Right ventricle myocardium superior (tissue), 1 donor: ENCODE measurements at places on chromosomes 3 and 15. TPM values are rescaled to one million over a fixed set of nuclear protein-coding genes. Genes with fewer than 3 reads are reported as not detected.
A peak's percentile ranks its signal among the peaks of the same experiment; 100 is the strongest.

GRCh38 chr3:113269661-113270060 lies 58.3 kb downstream of the BOC start:
- DNase-seq: no peak

DNA sequence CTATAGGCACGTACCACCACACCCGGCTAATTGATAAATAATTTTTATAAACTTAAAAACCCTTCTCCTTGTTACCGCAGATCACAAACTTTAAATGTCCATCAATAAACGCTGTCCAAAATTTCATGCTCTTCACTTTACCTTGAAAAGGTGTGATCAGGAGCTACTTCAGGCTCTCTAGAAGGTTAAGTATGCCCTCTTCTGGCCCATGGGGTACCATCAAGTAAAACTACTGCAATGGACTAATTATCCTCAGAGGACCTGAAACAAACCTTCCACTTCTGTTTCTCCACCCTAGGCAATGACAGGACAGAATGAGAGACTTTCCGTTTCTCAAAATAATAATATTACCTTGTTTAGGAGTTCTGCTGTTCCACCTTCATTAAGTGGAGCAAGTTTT lies 9.2 kb downstream of the LZTFL1 start:
- no peak for DNase-seq

DNA sequence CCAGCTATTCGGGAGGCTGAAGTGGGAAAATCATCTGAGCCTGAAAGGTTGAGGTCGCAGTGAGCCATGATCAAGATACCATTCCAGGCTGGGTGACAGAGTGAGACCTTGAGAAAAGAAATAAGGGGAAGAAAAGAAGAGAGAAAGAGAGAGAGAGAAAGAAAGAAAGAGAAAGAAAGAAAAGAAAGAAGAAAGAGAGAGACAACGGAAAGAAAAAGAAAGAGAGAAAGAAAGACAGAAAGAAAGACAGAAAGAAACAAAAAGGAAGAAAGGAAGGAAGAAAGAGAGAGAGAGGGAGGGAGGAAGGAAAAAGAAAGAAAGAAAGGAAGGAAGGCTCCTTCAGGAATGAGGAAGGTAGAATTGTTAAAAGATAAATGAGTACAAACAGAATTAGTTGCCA lies 84.5 kb downstream of the RPL22L1 start:
- no peak for DNase-seq

TMEM158 gene
- 0.48 TPM for total RNA-seq

GRCh38 chr3:24471486-24471885 lies 23.2 kb downstream of the THRB start:
- no peak for DNase-seq

DNA sequence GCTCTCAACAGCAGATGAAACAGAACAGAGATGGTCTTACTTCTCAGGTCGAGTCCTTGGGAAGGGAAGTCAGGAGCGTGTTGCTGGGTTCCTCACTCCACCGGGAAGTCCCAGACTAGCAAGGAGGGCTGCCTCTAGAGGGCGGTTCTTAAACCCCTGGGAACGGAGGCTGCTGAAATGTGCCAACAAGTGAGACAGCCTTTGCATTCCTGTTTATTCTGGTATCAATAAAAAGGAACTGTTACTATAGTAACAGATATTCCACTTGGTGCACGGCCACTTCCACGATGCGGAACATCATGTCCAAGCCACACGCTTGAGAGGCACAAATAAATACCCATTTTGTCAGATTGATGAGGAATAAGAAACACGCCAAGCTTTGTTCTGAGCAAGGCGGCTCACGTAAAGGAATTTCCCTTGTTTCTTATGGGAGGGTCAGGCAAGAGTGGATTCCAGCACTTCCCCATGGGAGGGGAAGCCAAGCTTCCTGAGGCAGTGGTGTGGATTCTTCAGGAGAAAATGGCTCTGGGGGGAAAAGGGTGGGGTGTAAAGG lies at the start of gene FAM107A:
FAM107A (minus strand) TSS at position 123 of the 553 bp plus-strand sequence. CDS start 7,531 bp downstream, outside the sequence.
- DNase-seq: peak; percentile 56

- no peak for DNase-seq
These were observed 110.2 kb downstream of the CMSS1 start for GRCh38 chr3:99927671-99928457.

DNA sequence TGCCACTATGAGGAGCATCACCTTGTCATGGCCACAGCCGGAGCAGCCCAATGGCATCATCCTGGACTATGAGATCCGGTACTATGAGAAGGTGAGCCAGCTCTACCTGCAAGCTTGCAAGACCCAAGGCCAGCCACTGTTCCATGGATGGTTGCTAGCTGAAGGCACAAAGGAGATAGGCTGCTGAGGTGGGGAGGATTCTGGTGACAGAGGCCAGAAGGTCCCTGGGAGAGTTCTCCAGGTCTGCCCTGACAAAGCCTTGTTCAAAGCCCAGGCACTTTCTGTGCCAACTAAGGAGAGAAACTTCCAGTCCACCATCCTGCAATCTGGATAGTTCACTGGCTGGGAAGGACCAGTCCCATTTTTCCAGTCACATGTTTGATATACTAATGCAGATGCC lies 359.1 kb downstream of the EPHB1 start:
- DNase-seq: no peak

ABHD14A gene
- 27.5 TPM for total RNA-seq

CTXN2 gene
- total RNA-seq: not detected

SCAANT1 gene
- total RNA-seq: not detected

- no peak for DNase-seq
These were observed 295.4 kb downstream of the SLC9A9 start for GRCh38 chr3:143552851-143553250.

THRB gene
- 24.1 TPM for total RNA-seq

GRCh38 chr15:95988574-95988887 lies 342.0 kb upstream of the NR2F2 start:
- DNase-seq: no peak

DNA sequence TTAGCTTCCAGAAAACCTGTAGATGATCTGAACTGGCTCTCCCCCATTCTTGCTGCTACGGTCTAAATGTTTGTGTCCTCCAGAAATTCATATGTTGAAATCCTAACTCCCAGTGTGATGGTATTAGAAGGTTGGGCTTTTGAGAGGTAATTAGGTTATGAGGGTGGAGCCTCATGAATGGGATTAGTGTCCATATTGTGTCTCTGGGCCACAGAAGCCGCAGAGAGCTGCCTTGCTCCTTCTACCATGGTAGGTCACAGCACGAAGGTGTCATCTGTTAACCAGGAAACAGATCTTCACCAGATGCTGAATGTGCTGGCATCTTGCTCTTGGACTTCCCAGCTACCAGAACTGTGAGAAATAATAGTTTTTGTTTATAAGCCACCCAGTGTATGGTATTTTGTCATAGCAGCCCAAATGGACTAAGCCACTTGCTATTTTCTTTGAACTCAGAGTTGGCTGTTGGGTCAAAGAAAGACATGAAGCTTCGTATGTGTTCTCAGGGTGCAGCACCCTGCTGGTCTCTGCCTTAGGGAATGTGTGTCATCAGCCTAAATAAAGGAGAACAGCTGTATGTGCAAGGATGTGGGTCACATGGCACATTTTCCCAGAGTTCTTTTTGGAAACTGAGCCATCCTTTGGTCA lies 317.5 kb upstream of the SLCO3A1 start:
- DNase-seq: no peak

CYP1A2 gene
- not detected for total RNA-seq

DNA sequence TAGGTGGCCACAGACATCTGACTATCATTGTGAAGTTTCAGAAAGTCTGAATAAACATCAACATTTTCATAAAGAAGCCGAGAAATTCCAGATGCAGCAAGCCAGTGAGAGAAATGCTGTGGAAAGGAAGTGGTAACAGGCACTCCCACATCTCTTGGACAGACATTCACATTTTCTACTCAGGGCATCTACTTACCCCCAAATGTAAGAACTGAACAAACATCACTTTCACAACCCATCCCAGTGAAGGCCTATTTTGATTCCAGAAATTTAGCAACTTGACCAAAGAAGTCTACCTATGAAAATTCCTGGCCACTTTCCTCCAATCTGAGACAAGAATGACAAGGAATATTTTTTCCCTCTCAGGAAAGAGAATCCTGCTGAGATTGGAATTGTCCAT lies 224.8 kb upstream of the DCBLD2 start:
- no peak for DNase-seq

DNA sequence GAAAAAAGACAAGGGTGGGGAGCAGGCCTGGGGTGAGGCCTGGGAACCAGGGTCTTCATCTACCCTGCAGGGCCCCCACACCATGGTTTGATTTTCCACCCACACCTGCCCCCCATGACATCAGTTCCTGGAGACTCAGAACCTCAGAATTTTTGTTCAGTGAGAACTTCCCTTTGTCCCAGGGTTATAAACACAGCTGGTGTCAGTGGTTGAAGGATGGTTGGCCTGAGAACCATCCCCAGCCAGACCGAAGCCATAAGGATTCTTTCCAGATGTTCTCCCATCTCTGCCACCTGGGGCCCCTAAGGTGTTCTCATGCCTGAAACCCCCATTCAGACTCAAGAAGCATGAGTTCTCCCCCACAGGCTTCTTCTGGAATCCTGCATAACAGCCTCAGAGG lies 16.6 kb downstream of the CCDC33 start:
- DNase-seq: no peak

DNA sequence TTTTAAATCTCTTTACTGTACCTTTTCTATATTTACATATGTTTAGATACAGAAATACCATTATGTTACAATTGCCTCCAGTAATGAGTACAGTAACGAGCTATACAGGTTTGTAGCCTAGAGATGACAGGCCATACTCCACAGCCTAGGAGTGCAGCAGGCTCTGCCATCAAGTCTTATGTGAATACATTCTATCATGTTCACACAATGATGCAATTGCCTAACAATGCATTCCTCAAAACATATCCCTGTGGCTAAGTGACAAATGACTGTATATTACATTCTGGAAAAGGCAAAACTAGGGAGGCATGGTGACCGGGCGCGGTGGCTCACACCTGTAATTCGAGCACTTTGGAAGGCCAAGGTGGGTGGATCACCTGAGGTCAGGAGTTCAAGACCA lies 192.4 kb upstream of the IGF1R start:
- DNase-seq: no peak

DNA sequence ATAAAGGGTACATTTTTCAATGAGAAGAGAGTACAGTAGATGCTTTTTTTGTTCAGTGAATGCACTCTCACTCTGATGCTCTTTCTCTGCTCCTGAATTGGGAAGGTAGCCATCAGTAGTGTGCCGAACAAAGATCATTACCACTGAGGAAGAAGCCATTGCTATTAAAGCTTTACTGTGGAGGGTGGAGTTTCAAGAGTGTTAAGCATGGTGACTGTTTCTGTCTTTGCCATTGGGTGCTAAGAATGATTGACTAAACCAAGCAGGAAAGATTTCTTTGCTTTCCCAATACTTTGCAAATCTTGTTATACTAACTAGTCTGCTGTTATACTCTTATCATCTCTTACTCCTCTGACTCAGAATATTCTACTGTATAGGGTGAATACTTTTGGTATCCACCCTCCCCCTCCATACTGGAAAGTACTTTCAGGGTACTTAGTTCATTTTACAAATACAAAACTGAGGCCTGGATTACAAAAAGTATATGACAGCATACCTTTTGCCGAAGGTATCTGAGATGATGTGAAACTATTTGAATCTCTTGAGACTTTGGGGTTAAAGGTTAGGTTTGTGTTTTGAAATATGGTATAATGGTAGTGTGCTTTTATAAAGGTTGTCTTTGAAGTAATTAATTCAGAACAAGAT lies 1.7 kb downstream of the RAB11A start:
- no peak for DNase-seq

EFHB gene
- not detected for total RNA-seq

GRCh38 chr3:45644063-45644790 lies 45.0 kb upstream of the SACM1L start:
- no peak for DNase-seq

DNA sequence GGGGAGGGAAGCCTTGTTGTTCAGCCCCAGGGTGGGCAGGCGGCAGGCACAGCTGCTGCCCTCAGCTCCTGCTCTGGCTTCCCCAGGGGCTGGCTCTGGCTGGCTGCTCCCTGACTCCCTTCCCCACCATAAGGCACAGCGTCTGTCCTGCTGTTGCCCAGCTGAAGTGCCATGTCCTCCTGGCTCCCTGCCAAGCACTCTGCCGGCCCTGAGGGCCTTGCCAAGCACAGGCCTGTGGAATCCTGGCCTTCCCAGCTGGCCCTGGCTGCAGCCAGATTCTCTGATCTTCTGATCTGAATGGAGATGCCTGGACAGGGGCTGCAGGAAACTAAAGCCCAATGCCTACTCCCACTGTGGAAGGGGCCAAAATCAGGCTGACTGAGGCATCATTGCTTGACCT lies 1.1 kb downstream of the IQCF6 start:
- peak; percentile 77 for DNase-seq

- no peak for DNase-seq
These were observed 270.9 kb upstream of the CCDC54 start for GRCh38 chr3:107106316-107106715.

LRRC31 gene
- total RNA-seq: not detected

DNA sequence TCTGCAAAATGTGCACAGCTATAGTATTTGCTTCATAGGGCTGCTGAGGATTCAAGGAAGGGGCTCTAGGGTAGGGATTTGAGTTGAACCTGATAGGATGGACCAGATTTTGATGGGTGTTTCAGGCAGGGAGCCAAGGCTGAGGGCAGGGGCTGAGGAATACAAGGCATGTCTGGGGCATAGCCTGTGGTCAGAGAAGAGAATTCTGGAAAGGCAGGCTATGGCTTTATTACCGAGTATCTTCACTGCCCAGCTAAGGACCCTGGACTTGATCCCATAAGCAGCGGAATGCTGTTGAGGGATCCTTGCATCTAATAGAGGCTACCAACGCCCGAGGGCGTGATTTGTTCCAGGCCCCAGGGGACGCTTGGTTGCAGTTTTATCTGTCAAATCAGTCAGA lies 193.0 kb upstream of the TLE3 start:
- DNase-seq: no peak

DNA sequence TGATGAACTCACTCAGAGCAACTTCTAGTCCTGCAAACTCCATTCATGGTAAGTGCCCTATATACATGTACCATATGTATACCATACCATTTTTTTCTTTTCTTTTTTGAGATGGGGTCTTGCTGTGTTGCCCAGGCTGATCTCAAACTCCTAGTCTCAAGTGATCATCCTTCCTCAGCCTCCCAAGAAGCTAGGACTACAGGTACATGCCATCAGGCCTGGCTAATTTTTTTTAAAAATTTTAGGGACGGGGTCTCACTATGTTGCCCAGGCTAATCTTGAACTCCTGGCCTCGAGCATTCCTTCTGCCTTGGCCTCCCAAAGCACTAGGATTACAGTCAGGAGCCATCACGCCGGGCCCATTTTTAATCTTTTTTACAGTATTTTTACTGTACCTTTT lies 67.3 kb upstream of the MFGE8 start:
- no peak for DNase-seq

PRSS50 gene
- 0.16 TPM for total RNA-seq

GRCh38 chr3:110598847-110599490 lies 472.6 kb upstream of the NECTIN3 start:
- no peak for DNase-seq
